ENCODE measurements at places on chromosomes 7 and 10. TPM values are rescaled to one million over a fixed set of nuclear protein-coding genes. Genes with fewer than 3 reads are reported as not detected.

Gene WDFY4
- polyA plus RNA-seq: 1.9 TPM

Gene ZNF277
- 42.0 TPM for polyA plus RNA-seq

Gene GPNMB
- polyA plus RNA-seq: 31.8 TPM

Gene SLC13A1
- 27.9 TPM for polyA plus RNA-seq

Gene PON1
- polyA plus RNA-seq: 1.2 TPM

Gene FOXI2
- 1.7 TPM for polyA plus RNA-seq

Gene GJC3
- 0.82 TPM for polyA plus RNA-seq

Measured in right renal cortex interstitium (tissue), 3 donors.